ENCODE measurements at places on chromosomes 7 and 10. TPM values are rescaled to one million over a fixed set of nuclear protein-coding genes. Genes with fewer than 3 reads are reported as not detected.

The COL28A1 gene
- 3.3 TPM for total RNA-seq

- DNase-seq, result no peak
Observed at GRCh38 chr10:68087685-68088401, 12.8 kb upstream of the HERC4 start.

The CLRN3 gene
- 6.6 TPM for total RNA-seq

The C10orf67 gene
- 0.17 TPM for total RNA-seq

DNA sequence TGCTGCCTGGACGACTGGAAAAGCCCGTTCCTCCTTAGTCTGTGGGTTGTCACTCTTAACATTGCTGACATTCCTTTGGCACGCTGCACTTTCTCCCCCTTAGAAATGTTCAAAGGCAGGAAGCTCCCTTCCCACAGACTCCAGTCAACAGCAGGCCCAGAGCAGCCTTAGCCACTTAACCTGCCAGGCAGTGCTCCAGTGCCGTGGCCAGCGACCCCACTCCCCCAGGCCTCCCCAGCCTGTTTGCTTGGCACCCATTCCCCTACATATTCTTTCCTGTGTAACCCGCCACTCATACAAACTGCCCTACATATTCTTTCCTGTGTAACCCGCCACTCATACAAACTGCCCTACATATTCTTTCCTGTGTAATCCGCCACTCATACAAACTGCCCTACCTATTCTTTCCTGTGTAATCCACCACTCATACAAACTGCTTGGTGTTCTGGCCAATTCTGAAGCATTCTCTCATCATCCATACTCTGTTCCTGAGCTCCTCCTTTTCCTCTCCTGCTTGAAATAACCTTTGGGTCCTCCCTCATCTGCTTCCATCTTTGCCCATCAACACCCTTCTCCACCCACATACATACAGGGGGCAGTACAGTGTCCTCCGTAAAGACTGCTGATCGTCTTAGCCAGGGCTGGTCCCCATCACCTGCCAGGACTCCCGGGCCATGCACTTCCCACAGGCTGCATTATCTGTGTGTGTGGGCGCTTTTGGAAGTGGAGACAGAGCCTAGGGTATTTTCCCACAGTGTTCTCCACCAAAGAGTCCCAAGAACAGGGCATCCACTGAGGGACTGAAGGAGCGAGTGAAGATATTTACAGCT lies 57.3 kb downstream of the ADARB2 start:
- DNase-seq, result no peak

DNA sequence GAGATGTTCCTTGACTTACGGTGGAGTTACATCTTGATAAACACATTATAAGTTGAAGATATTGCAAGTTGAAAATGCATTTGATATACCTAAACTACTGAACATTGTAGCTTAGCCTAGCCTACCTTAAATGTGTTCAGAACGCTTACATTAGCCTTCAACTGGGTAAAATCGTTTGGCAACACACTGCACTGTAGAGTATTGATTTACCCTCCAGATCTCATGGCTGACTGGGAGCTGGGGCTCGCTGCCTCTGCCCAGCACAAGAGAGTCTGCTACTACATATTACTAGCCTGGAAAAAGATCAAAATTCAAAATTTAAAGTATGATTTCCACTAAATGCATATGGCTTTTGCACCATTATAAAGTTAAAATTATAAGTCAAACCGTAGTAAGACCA lies 7.5 kb upstream of the AGR3 start:
- no peak for DNase-seq

DNA sequence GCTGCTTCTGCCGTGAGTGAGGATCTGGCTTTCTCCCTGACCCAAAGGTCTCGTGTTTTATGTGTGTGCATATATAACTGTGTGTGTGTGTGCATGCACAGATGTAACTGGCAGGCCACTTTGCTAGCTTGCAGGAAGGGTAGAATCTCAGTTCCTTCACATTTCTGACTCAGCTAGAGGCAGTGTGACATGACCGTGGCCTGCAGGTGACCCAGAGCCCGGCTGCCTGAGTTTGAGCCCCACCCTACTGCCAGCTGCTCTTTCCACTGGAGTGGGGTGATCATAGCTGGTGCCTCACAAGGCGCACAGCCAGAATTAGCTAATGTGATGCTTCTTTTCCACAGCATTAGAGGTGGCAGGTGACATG lies 9.3 kb upstream of the MYL7 start:
- DNase-seq, result no peak

DNA sequence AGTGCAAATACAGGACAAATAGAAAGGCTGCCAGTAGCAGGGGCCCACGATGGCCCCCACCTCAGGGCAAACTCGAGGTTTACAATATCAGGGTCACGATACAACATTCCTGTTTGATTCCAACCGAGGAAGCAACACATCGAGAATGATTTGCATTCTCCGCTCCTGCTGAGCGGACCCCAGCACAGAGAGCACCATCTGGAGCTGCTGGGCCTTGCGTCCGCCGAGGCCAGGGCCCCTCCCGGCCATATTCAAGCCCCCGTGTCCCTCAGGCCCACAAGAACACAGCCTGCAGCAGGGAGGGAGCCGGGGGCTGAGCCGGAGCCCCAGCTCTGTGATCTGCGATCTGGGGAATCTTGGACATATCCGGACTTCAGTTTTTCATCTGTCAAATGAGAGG lies 84.3 kb downstream of the PRKAG2 start:
- DNase-seq, result no peak

GRCh38 chr7:9718071-9718661 lies 1255.5 kb upstream of the PHF14 start:
- DNase-seq, result no peak

- DNase-seq, result no peak
Observed at GRCh38 chr10:71131508-71132088, 80.8 kb upstream of the UNC5B start.

- DNase-seq, result no peak
Observed at GRCh38 chr10:44353721-44354120, 31.2 kb downstream of the CXCL12 start.

- DNase-seq, result no peak
Observed at GRCh38 chr7:125547505-125547904, 617.9 kb upstream of the POT1 start.

- DNase-seq, result no peak
Observed at GRCh38 chr10:53009961-53010907, 237.7 kb upstream of the MBL2 start.

- no peak for DNase-seq
Observed at GRCh38 chr7:87021285-87021684, 38.2 kb downstream of the ELAPOR2 start.

The SYT15 gene
- total RNA-seq, result 1.2 TPM

DNA sequence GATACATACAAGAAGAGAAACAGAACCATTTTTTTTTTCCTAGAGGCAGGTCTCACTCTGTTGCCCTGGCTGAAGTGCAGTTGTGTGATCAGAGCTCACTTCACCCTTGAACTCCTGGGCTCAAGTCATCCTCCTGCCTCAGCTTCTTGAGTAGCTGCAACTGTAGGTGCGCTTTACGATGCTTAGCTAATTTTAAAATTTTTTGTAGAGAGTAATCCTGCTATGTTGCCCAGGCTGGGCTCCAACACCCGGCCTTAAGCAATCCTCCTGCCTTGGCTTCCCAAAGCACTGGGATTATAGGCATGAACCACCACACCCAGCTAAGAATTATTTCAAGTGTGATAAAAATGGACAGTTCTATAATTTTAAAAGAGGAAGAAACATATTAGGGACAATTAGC lies 5.6 kb upstream of the ZEB1 start:
- no peak for DNase-seq
